Suppressor macrophage (primary cell): ENCODE measurements at places on chromosomes 5 and 9.

DNA sequence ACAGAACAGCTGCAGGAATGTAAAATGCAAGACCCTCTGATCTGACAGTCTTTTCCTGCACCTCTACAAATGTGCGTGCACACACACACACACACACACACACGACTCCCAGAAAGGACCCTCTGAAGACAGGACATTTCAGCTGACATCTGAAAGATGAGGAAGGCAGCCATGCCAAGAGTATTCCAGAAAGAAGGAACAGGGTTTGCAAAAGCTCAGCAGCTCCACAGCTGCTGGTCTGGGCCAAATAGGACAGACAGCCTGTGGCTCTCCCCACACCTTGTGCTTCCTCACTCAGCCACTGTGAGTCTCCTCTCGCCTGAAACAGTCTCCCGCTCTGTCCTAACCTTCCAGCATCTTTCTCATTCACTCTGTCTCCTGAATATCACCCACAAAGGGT lies 189.0 kb downstream of the PALM2AKAP2 start:
- DNase-seq = no peak

GRCh38 chr9:22919423-22919822 lies 472.8 kb downstream of the DMRTA1 start:
- DNase-seq = no peak

- no peak for DNase-seq
Observed at GRCh38 chr9:92429836-92430235, 5.6 kb upstream of the OMD start.

- DNase-seq = no peak
Observed at GRCh38 chr9:38309324-38310195, 82.9 kb upstream of the ALDH1B1 start.

- no peak for DNase-seq
Observed at GRCh38 chr9:2340046-2340760, 281.4 kb upstream of the VLDLR start.

- no peak for DNase-seq
Observed at GRCh38 chr5:93850311-93850710, 108.9 kb upstream of the POU5F2 start.

- DNase-seq = no peak
Observed at GRCh38 chr5:68066277-68066955, 149.1 kb upstream of the PIK3R1 start.

DNA sequence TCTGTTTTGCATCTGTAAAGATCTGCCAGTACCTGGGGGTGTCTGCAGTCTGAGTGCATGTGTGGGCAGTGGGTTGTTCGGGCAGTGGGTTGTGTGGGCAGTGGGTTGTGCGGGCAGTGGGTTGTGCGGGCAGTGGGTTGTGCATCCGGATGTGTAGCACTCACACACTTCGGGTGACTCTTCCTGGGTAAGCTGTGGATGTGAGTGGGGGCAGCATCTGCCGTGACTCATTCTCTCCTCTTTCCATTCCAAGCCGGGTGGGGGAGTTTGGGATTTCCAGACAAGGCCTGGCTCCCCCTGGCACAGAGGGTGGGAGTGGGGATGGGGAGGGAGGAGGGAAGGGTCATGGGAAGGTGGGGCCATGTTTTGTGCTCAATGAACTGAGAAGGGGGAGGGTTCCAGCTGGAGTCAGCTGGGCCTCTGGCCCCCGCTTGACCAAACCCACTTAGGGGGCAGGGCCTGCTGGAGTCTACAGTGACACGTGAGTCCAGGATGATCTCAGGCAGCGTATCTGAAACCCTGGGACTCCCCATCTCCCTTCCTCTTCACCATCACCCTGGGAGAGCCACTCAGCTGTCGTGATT lies 8.3 kb downstream of the CRB2 start:
- DNase-seq = no peak

- no peak for DNase-seq
Observed at GRCh38 chr5:59866661-59867060, 26.9 kb downstream of the PDE4D start.

DNA sequence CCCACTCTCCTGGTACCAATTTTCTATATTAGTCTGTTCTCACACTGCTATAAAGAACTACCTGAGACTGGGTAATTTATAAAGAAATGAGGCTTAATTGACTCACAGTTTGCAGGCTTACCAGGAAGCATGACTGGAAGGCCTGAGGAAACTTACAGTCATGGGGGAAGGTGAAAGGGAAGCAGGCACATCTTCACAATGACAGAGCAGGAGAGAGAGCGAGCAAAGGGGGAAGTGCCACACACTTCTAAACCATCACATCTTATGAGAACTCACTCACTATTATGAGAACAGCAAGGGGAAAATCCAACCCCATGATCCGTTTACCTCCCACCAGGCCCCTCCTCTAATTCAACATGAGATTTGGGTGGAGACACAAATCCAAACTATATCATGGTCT lies 72.2 kb downstream of the ATG10 start:
- peak; percentile 55 for DNase-seq

DNA sequence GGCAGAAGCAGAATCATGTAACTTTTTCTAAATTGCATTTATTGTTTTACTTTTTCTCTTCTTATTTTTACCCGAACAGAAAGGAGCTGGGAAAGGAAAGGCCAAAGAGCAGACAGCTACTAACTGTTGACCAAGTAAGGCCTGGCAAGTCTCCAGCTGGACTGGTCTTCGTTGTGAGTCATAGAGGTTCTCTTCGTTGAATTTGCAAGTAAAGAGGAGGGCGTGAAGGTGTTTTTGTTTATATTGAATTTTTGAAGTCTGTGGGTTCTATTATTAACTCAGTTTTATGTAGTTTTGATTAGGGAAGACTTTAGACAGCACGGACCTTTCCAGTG lies 416.5 kb upstream of the CCNH start:
- DNase-seq = no peak

DNA sequence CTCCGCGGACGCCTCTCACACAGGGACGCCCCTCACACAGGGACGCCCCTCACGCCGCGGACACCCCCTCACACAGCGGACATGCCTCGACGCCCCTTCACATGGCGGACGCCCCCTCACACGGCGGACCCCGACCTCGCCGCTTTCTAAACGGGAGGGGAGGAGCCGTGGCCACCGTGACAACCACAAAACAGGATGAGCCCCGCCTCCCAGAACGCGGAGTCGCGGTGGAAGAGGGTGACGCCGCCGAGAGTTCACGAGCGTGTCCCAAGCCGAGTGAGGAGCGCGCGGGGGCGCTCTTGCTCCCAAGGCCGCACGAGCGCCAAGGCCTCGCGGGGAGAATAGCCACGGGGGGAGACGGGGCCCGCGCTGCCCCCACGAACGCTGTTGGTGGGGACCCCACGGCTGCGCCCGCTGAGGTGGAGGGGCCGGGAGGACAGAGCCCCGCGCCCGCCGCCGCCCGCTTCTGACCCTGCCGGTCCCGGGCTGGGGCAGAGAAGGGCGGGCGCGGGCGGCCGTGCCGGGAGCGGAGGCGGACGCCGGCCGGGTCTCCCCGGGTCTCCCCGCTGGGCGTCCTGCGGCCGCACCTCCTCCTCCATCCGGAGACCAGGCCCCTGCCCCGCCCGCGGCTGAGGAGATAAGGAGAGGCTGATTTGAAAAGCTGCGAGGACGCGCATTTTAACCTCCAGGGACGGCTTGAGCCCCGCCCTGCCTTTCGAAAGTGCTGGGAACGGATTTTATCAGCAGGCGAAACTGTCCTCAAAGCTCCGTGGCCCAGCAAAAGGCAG lies 3.9 kb upstream of the NKD2 start:
- peak; percentile 48 for DNase-seq

DNA sequence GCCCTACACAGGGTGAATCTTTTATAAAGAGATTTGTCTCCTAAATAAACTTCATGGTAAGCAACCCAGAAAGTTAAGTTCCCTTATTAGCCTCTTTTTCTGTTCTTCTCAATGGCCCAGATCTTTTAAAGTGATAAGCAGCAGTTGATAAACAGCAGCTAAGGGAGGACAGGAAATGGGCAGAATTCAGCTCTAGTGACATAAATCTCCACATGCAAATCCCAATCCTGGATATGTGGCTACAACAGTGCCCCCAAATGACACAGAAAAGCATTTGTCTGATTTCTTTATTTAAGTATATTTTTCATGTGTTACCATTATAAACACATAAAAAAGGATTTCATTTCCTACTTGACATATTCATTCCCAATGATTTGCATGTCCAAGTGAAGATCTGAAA lies 199.0 kb downstream of the DTWD2 start:
- DNase-seq = no peak

- DNase-seq = no peak
Observed at GRCh38 chr5:107764976-107765804, 94.5 kb upstream of the EFNA5 start.

DNA sequence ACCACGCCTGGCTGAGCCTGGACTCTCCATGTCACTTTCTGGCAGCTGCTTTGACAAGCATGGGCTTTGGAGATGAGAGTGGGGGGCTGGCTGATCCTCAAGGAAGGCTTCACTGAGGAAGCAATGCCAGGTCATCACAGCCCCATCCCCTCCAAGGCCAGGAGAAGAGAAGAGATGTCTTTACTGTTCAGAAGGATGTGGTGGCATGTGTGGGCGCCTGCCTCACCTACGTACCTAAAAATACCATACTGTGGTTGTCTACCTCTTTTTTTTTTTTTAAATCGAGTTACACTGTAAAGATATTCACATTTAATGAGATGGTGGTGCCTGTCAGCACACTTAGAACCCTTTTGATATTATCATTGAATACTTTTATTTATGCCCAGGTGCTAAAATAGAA lies 26.4 kb upstream of the CTNNA1 start:
- DNase-seq = no peak

GRCh38 chr5:1488882-1489680 lies 34.7 kb downstream of the LPCAT1 start:
- peak; percentile 89 for DNase-seq

- DNase-seq = no peak
Observed at GRCh38 chr5:133668458-133668857, 56.1 kb upstream of the FSTL4 start.

DNA sequence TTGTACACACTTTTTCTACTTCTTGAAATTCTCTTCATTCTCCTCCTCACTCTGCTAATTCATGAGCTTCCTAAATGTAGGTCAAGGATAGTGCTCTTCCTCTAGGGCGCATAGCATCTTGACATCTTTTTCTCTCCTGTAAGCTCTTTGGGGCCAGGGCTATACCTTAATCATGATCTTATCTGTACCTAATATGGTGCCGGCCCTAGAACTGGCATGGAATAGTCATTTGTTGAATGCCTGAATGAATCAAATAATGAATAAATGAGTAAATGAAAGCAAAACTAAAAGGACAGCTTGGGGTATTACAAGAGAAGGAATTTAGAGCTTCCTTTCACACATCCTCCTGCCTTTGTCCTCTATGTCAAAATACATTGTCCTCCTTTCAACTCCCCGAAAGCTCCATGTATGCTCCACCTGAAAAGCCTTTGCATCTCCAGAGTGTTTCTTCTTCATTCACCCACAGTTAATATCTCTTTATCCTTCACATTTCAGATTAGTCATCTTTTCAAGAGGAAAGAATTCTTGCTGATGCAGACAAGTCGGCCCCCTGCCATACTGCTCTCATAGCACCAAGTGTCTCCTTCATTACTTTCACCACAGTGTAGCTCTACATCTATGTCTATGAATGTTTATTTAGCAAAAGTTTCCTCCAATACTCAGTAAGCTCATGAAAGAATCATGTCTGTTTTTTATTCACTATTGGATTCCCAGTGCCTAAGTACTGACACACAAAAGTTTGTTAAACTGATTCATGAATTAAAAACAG lies 16.4 kb upstream of the PPP2R2B start:
- DNase-seq = no peak

GRCh38 chr9:36575411-36575882 lies 2.8 kb downstream of the MELK start:
- DNase-seq = no peak

- DNase-seq = no peak
Observed at GRCh38 chr5:69136293-69136692, 30.7 kb upstream of the CCNB1 start.

DNA sequence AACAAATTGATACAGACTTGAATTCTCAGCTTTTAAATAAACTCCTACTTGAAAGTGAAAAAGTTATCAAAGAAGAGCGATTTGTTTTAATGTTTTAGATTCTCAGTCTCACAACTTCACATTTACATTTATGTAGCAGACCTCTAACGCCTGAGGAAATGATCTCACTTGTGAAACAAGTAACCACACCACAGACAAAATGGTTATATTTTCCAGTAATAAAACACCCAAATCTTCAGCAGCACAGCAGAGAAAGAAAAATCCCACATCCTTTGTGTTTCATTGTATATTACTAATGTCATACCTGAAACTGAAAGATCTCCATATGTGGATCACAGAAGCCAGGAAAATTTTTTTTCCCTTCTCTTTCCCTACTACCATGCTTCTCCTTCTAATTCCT lies 29.8 kb upstream of the GZMA start:
- no peak for DNase-seq

GRCh38 chr5:173629628-173630027 lies 13.2 kb upstream of the BOD1 start:
- DNase-seq = no peak

- DNase-seq = no peak
Observed at GRCh38 chr5:116530276-116530675, 44.3 kb downstream of the SEMA6A start.

DNA sequence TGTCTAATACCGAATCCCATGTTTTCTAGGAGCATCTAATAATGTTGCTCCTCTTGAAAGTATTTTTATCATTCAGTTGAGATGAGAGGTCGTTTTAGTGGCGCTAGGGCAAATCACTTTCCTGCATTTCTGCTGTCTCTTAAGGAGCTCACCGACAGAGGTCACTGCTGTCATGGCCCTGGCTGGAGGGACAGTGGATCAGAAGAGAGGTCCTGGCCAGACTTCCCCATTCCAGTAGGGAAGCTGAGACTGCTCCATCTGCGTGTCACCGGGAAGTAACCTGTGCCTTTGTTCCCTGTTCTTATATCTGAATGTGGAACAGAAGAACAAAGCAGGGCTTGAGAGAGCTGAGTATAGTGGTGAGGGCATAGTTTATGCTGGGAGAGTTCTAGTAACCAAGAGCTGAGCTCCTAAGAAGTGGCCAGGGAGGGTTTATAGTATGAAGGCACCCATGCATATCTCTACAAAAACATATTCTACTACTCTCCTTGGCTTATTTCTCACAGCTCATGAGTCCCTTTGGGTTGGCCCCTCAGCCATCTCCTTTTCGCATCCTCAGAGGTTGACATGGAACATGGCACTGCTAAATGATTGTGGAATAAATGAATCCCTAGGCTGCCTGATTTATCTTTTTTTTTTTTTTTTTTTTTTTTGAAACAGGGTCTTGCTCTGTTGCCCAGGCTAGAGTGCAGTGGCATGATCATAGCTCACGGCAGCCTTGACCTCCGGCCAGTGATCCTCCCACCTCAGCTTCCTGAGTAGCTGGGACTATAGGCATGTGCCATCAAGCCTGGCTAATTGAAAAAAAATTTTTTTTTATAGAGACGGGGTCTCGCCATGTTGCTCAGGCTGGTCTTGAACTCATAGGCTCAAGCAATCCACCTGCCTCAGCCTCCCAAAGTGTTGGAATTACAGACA lies 27.2 kb downstream of the ATP6V0E1 start:
- DNase-seq = peak; percentile 88

GRCh38 chr9:94839398-94839797 lies 112.9 kb downstream of the AOPEP start:
- no peak for DNase-seq
